NCI-H510A treated with DMSO at 0.1 percent for 48 hours (cell line): ENCODE measurements at places on chromosomes 3 and 15.

GRCh38 chr3:196700801-196701200, 11.2 kb downstream of the CEP19 start:
- DNase-seq = no peak

DNA sequence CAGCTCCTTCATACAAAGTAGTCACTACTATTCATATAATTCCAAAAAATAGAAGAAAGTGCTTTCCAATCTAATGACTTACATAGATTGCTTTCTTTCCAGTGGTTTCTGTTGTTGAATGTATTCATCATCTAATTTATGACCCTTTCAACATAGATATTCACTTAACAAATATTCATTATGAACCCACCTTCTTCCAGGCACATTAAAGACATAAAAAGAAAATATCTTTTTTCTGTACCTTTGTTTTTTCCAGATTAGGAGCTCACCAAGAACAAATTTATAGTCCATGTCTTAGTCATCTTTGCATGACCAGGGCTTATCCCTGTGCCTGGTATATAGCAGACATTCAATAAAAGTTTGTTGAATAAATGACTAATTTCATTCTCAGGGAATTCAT, 32.4 kb upstream of the PDZRN3 start:
- no peak for DNase-seq

DNA sequence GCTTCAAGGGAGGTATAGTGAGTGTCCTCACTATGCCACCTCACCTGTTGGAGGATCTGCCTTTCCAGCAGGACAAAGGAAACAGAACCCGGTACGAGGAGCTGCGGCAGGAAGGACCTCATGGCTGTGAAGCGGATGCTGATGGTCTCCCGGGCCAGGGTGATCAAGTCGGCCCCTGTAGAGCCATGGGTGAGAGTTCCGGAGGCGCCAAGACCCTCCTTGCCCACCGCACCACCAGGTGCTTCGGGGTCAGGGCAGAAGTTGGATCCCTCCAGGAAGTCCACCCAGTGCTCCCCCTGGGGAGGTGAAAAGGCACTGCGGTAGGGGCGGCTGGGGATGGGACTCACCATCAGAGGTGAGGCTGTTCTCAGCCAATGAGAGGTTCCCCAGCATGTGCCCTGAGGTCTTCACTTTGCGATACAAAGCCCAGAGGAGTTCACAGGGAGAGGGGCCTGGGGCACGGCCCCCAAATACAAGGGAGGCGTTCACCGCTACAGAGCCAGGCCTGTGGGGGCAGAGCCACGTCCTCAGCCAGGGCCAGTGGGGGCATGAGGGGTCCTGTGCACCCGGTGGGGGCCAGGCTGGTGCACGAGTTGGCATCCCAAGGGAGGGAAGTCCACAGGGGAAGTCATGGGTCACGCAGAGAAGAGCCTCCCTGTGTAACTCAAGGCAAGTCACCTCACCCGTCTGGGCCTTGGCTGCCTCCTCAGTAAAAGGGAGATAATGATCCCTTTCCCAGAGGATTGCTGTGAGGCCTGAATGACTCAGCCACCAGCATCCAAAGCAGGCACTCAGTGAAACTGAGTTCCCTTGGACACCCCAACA, 27.7 kb downstream of the C15orf39 start:
- DNase-seq = no peak

DNA sequence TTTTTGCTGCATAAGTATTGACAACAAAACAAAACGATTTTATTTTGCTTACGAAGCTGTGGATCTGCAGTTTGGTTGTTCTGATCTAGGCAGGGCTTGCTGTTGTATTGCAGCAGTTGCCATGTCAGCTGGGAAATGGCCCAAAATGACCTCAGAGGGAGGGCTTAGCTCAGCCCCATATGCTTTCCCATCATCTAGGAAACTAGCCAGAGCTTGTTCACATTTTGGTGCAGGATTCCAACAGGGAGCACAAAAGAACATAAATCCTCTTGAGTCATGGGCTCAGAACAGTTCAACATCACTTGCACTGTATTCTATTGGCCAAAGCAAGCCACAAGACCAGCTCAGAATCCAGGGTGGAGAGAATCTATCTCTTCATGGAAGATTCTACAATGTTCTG, 42.2 kb upstream of the ROBO2 start:
- DNase-seq = no peak

- peak; percentile 47 for DNase-seq
These were observed 2.2 kb downstream of the FURIN start for GRCh38 chr15:90870354-90871138.

DNA sequence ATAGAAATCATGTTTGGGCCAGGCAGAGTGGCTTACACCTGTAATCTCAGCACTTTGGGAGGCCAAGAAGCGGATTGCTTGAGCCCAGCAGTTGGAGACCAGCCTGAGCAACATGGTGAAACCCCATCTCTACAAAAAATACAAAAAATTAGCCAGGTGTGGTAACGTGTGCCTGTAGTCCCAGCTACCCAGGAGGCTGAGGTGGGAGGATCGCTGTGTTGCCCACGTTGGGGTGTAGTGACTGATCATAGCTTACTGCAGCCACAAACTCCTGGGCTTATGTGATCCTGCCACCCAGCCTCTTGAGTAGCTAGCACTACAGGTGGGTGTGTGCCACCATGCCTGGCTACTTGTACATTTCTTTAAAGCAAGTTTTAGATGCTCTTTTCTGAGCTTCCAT, 114.3 kb downstream of the WDR76 start:
- no peak for DNase-seq

DNA sequence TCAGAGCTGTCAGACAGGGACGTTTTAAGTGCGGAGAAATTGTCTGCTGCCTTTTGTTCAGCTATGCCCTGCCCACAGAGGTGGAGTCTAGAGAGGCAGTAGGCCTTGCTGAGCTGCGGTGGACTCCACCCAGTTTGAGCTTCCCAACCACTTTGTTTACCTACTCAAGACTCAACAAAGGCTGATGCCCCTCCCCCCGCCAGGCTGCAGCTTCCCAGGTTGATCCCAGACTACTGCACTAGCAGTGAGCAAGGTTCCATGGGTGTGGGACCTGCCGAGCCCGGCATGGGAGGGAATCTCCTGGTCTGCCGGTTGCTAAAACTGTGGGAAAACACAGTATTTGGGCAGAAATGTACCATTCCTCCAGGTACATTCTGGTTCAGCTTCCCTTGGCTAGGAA, 282.1 kb downstream of the VGLL3 start:
- DNase-seq = no peak

DNA sequence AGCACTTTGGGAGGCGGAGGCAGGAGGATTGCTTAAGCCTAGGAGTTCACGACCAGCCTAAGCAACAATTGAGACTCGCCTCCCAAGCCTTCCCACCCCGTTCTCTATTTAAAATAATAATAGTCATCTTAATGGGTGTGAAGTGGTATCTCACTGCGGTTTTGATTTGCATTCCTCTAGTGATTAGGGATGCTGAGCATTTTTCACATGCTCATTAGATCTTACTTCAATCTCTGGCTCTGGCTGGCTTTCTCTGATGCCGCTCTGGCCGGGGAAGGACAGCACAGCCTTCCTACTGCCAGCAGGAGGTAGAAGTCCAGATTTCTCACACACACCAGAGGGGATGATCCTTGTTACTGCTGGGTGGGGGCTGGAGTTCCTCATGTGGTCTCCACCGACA, 7.4 kb upstream of the EIF4A2 start:
- DNase-seq = no peak

GRCh38 chr3:101259485-101260341, 60.7 kb downstream of the IMPG2 start:
- DNase-seq = peak; percentile 23

GRCh38 chr15:89936051-89936785, 23.5 kb upstream of the ARPIN start:
- no peak for DNase-seq

DNA sequence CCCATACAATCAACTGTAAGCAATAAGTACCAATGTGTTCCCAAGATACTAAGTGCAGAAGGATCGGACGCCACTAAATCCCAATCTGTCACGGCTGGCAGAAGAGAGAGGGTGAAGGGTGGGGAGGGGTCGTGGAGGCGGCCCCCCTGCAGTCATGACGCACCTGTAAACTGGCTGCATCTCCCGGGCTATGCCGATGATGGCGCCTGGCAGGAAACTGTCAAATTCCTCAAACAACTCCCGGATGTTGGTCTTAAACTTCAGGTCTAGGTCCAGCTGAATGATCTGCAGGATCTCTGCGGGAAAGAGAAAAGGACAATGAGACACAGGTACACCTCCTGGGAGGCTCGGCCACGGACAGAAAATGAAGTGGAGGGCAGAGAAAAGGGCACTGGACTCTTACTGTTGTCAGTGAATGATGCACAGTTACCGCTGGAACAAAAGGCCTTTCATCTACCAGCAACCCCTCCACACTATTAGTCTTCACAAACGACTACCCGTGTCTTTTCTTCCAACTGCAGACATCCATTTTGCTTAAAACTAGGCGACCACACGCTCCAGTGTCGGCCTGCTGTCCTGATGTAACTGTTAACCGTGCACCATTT, 114.6 kb downstream of the XXYLT1 start:
- DNase-seq = no peak

GRCh38 chr15:42154956-42155355, 1.5 kb downstream of the PLA2G4F start:
- DNase-seq = no peak

DNA sequence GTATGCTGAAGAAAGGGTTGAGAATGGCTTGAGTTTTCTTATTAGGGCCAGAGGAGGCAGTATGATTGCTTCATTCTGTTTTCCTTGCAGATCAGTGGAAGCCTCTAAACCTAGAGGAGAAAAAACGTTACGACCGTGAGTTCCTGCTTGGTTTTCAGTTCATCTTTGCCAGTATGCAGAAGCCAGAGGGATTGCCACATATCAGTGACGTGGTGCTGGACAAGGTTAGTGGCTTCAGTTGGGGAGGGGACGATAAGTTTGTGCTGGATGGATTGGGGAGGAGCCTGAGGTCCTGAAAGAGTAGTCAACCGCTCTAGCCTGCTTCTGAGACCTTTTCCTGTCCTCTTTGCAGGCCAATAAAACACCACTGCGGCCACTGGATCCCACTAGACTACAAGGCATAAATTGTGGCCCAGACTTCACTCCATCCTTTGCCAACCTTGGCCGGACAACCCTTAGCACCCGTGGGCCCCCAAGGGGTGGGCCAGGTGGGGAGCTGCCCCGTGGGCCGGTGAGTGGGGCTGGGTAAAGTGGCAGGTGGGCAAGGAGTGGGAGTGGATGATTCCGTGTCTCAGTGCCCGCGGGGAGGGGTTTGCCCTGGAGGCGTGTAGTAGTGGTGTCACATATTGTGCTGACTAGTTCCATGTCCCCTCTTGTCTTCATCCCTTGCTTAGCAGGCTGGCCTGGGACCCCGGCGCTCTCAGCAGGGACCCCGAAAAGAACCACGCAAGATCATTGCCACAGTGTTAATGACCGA, 8.5 kb downstream of the EIF4G1 start:
- DNase-seq = no peak

- DNase-seq = no peak
These were observed 1.2 kb upstream of the EFCAB12 start for GRCh38 chr3:129429602-129430001.

- no peak for DNase-seq
These were observed 6.1 kb upstream of the CHST14 start for GRCh38 chr15:40464595-40465185.

GRCh38 chr3:189838291-189838690, 207.1 kb downstream of the TP63 start:
- DNase-seq = no peak

DNA sequence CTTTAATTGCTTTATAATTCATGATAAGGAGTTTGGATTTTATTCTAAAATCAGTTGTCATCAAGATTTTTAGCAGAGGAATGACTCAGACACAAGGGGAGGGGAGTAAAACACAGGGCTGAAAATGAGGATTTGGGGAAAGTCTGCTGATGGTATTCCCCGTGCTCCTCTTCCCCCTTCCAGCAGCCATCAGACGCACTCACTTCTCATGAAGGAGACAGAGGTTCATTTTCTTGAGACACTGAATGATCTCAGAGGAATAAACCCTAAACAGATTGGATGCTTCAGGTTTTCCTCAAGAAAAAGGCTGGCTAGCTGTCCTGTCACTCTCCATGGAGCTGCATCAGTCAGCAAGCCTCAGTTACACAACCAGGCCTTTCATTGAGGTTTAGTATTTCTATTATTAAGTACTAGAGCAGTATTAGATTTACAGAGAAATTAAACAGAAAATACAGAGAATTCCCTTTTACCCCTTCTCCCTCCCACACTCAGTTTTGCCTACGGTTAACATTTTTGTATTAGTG, 166.4 kb downstream of the C3orf70 start:
- DNase-seq = no peak

GRCh38 chr3:104956620-104957345, 409.9 kb upstream of the ALCAM start:
- no peak for DNase-seq

GRCh38 chr15:68678746-68679145, 100.0 kb downstream of the CORO2B start:
- no peak for DNase-seq

DNA sequence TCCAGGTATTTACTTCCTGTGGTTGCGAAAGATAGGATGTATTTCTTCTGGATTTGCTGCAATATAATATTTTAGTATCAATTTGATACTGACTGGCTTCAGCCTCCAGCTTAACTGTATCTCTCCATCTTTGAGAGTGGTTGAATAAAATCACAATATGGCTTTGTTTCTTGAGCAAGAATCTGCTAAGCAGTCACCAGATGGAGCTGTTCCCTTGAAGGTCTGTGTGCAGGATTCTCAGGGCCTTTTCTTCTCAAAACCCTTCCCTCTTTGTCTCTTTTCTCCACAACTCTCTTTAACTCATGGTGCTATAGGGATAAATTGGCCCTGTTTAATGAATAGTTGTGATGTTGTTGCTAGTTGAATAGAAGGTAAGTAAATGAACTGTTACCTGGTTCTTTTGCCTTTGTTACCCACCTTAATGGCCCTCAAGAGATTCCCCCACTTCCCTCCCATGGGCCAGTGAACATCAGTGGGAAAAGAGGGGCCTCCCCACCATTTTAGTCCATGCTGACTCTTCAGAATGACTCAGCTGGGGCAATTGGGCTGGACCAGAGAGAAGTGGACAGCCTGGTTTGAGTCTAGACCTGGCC, 34.8 kb upstream of the RAB6B start:
- DNase-seq = peak; percentile 20

GRCh38 chr3:49992326-49992725, 52.4 kb downstream of the RBM6 start:
- DNase-seq = no peak

- peak; percentile 13 for DNase-seq
These were observed 653.2 kb downstream of the ROBO2 start for GRCh38 chr3:77693147-77693546.

- DNase-seq = no peak
These were observed 707.7 kb upstream of the EPHA6 start for GRCh38 chr3:96106701-96107100.

DNA sequence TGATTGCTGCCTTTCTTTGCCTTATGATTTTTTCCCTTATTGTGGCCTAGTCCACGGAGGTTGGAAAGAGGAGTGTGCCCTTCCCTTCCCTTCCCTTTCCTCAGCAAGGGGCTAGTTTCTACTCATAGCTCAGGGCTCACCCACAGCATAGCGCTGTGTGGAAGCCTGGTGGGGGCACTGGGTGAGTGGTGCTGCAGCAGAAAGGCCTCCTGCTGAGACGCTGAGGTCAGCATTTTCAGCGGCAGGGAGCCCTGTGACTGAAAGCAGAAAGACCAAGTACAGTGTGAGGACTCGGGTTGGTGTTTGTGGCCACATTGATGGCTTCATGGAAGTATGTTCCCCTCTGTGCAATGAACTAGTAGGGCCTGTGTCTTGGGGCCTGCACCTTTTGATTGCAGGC, 21.9 kb downstream of the CACNA1D start:
- no peak for DNase-seq
